ENCODE measurements at places on chromosomes 4 and X. TPM values are rescaled to one million over a fixed set of nuclear protein-coding genes. Genes with fewer than 3 reads are reported as not detected.

- no peak for DNase-seq
Observed at GRCh38 chrX:24399550-24399949, 39.1 kb downstream of the SUPT20HL1 start.

- no peak for DNase-seq
Observed at GRCh38 chr4:112099701-112100297, 45.5 kb upstream of the FAM241A start.

Gene ANXA3
- total RNA-seq: 36.7 TPM

Gene SPANXA2
- total RNA-seq: not detected

Gene NRK
- total RNA-seq: 0.38 TPM

DNA sequence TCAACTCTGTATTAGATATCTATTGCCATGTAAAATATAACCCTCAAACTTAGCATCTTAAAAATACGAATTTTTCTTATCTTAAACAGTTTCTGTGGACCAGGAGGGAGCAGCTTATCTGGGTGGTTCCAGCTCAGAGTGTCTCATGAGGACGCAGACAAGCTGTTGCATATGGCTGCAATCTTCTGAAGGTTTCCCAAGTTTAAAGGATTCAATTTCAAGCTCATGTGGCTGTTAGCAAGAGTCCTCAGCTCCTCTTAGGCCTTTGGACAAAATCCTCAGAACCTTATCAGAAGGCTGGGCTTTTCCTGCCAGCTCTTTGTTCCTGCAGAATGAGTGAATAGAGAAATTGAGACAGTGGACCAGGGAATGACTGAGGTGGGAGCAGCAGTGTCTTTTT is 2.8 kb upstream of the CTSO start:
- DNase-seq: no peak

GRCh38 chr4:100811046-100811445 is 293.2 kb upstream of the EMCN start:
- no peak for DNase-seq

Gene VCX2
- not detected for total RNA-seq

DNA sequence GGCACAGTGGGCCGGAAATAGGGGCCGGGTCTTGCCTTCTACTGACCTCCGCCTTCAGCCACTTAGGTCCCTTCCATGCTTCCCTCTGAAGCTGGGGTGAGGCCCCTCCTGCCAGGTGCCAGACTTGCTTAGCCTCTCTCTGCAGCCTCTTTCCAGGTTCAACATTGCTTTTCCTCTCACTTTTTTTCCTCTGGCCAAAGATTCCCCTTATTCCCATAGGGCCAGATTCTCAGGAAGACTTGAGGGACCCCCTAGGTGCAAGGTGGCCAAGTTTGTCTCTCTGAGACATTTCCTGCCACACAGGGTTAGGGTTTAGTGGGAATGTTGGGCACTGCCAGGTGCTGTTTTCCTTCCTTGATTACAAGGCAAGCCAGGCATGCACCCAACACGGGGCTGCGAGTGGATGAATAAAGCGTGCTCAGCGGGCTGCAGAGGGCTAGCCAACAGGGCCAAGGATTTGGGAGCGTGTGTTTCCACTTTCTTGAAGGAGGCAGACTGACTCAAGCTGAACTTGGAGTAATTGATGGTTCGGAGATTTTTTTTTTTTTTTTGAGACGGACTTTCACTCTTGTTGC is 7.6 kb upstream of the GJB1 start:
- DNase-seq: no peak

Gene NAA11
- total RNA-seq: not detected

- DNase-seq: no peak
Observed at GRCh38 chr4:183035726-183036415, 63.2 kb upstream of the WWC2 start.

Gene AMBN
- 0.68 TPM for total RNA-seq

- peak; percentile 75 for DNase-seq
Observed at GRCh38 chr4:4327652-4328121, 37.6 kb downstream of the ZBTB49 start.

- DNase-seq: no peak
Observed at GRCh38 chrX:13357925-13358324, 38.1 kb upstream of the ATXN3L start.

Gene SPANXC
- total RNA-seq: not detected

DNA sequence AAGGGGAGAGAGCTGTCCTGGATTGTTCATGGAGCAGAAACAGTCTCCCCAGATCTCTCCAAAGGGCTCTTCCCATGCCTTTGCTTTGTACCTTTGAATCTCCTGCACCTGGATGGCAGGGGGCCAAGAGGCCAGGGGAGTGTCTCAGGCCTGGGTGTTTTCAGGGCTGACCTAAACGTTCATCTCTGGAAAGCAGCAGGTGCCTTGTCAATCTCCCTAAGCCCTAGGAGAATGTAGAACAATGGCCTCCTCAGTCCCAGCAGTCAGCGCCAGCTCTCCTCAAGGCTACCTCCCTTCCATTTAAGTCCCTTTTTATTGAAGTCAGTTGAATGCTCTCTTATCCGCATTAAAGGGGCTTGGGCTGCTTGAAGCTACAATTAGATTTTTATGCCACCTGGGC is 31.2 kb upstream of the NSUN7 start:
- DNase-seq: no peak

GRCh38 chr4:41436419-41436818 is 101.5 kb upstream of the LIMCH1 start:
- no peak for DNase-seq

Gene C4orf46
- total RNA-seq: 3.0 TPM

DNA sequence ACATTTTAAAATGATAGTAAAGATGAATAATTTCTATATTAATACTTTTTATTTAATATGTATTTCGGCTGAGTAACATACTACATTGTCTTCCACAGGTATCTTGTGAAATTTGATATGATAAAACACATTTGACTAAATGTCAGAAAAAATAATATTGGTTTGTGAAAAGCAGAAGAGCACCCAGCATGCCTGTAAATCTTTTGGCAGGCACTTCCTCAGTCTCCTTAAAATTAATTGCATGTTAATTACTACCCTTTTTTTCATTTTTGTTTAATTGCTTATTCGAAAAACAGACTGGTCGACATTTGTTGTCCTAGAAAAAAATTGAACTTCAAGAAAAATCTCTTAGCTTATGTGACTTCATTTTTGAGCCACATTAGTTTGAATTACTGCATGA is 40.6 kb downstream of the CLCN3 start:
- no peak for DNase-seq

GRCh38 chrX:53257166-53257565 is 24.2 kb downstream of the IQSEC2 start:
- DNase-seq: no peak

GRCh38 chr4:35820003-35820402 is 424.3 kb downstream of the ARAP2 start:
- DNase-seq: no peak

Gene NPY1R
- 25.2 TPM for total RNA-seq
